Spinal cord (tissue), 10 donors: ENCODE measurements at places on chromosomes 2 and 18.

GRCh38 chr2:131010566-131010965, 82.7 kb downstream of the FAM168B start:
- DNase-seq: no peak

DNA sequence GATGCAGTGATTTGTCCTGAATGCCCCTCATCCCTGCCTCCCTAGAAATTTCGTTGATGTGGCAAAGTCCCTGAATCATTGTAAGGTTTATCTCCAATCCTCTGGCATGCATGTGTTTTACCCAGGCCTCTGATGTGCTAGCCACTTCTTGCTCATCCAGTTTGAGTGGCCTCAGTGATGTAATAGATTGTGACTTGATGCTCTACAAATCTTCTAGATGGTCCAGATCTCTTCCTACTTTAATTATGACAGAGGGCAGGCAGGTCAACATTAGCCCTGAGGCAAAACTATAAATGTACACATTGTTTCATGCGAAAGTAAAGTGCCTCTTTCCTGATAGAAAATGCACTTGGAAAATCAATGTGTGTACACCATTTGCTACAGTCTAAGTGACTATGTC, 54.5 kb downstream of the LONRF2 start:
- no peak for DNase-seq

GRCh38 chr2:191174442-191174841, 23.6 kb upstream of the STAT4 start:
- DNase-seq: no peak

DNA sequence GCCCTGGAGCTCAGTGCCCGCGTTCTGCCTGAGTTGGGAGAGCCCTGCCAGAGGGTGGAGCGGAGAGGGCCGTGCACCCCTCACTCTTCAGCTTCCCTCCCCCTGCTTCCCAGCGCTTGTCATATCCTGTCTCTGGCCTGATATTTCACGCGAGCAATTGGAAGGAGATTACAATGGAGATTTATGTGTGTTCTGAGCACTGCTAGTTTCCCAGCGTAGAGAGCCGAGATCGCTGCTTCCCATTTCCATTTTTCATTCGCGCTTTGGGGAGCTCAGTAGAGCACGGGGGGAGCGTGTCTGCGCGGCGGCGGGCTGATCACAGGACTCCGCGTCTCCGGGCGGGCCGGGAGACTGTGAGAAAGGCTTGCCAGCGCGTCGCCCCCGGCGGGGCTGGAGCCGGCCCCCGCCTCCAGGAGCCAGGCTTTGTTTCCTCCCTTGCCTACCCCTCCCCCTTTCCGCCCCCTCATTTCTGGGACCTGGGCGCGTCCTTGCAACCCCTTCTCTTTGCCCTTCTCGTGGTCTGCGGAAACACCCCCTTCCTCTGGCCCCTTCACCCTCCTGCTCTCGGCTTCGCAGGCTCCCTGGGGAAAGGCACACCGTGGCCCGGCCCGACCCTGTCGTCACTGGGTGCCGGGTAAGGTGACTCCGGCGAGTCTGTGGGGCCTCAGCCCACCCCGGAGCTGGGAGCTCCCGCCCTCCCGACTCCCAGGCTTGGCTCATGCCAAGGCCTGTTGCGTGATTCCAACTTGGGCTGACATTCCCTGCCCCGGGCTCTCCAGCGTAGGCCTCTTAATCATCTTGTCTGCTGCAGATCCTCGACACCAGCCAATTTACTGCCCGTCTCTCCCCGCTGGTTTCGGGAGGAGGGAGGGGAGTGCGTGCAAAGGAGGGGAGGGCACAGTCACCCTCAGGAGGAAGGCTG, 5.8 kb downstream of the DLX2 start:
- no peak for DNase-seq

GRCh38 chr2:182447863-182448262, 21.0 kb upstream of the PDE1A start:
- DNase-seq: no peak

- no peak for DNase-seq
Observed at GRCh38 chr2:148530350-148530749, 114.2 kb upstream of the EPC2 start.

DNA sequence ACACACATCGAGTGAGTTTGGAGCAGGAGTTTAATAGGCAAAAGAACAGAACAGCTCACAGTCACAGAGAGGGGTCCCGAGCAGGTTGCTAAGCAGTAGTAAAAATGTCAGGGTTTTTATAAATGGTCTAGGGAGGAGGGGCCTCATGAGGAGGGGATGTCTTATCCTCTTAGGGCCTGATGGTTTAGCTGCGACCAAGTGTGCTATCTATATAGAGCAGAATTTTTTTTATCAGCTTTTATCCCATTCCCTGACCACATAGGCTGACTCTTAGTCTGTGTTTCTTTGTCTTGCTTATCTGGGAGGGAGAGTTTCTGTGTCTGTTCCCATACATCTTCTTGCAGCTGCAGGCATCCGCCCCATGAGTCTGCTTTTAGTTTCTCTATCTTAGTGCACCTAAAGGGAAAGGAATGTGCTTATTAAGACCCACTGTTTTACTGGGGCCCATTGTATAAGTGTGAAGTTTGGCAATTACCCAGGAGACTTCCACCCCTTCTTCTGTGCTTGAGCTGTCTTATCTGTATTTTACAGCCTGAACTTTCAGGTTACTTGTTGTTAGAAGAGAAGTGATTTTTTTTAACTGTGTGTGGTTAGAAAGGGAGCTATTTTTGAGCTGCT, 30.4 kb upstream of the GMCL1 start:
- no peak for DNase-seq

DNA sequence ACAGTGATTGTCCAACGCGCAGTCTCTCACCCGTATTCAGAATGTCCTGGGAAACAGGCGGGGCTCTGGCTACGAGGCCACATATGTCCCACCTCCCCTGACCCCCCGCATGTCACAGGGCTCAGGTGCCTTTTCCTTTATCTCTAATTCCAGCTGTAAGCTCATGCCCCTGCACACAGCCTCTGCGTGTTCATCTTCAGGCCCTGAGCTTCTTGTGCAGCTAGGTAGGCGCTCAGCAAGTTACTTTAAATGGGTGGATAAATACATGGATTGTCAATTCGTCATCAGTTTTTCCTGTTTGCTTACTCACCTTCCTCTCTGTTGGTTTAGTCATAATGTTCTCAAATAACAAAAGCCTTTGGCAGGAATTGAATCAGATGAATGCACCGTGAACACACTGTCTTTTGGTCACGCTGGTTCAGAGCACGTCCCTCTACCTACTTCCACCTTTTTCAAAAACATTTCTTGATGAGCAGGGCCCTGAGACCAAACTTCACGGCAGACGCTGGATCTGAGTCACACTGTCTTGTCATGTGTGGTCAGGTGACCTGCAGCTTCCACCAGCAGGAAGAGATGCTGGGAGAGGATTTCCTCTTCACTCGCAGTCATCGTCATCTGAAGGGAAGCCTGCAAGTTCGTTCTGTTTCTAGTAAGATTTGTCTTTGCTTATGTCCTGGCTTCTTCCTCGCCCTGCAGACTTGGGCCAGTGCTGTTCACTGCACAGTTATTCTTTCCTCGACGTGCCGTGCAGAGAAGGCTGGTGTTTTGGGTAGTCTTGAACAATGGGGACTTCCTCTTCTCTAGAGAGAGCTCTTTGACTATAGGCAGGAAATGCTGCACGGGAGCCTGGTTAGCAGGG, 138.1 kb downstream of the PTGR3 start:
- no peak for DNase-seq

DNA sequence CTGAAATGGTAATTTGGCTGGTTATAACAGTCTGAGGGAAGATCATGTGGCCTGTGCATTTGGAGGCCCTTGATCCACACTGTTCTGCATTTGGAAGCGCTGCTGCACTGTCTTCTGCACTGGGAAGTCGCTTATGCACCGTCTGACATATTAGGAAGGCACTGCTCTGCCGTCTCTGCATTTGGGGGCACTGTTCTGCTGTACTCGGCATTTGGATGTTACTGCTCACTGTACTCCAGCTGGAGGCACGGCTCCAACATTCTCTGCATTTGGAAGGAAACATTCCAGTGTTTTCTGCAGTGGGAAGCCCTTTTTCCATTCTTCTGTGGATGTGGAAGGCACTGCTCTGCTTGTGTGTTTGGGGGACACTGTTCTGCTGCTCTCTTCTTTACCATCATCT, 9.6 kb upstream of the PROM2 start:
- peak; percentile 19 for DNase-seq

GRCh38 chr18:5534845-5535244, 9.0 kb downstream of the EPB41L3 start:
- no peak for DNase-seq

DNA sequence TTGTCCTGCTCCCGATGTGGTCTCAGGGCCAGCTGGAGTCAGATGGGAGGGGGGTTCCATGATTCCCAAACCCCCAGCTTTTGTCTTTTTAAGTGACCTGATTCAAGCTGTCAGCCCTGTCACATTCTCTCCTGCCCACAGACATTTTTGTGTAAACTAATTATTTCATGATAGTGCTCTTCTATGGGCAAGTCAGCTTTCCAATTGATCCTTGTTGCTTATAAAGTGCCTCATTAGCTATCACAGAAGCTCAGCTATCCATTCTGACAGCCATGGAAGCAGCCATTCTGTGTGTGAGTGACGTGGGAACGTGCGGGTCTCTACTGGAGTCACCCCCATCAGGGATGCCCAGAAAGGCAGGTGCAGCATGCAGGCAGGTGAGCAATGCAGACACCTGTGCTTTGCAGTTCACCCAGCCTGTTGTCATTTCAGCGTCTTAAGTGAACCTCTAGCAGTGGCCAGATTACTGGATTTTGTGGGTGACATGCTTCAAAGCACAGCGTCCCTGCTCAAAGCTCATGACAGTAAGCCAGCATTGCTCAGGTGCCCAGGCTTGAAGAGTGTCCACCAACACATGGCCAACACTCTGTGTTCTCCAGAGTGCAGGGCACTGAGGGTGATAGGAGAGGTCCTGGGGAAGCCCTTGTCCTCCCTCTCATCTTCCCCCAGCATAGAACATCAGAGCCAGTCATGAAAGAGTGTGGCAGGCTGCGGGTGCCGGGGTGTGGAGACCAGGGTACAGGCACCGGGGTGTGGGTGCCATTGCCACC, 162.1 kb upstream of the SH3BP4 start:
- DNase-seq: no peak

GRCh38 chr18:23689031-23689615, at the start of gene LAMA3:
TSS of gene LAMA3 (plus strand) at chr18:23689453. CDS start at chr18:23689684, 231 bp downstream.
- peak; percentile 80 for DNase-seq

GRCh38 chr2:62459106-62459505, 46.9 kb downstream of the TMEM17 start:
- no peak for DNase-seq

DNA sequence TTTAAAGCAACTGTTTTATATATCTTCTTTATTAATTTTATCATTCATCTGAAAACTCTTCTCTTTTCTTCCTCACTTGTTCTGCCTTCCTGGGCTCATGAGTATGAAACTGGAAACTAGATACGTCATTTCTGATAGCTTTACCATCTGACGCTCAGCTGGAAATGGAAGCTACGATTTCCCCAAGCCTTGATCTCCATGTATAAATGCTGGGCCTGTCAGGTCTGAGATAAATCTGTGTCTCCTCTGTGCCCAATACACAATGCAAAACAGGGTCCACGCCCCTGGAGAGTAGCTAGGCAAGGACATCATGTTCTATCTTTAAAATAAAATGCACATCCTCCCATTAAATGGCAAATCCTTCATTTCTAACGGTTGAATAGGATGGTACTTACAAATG, 238.4 kb downstream of the AFF3 start:
- no peak for DNase-seq

DNA sequence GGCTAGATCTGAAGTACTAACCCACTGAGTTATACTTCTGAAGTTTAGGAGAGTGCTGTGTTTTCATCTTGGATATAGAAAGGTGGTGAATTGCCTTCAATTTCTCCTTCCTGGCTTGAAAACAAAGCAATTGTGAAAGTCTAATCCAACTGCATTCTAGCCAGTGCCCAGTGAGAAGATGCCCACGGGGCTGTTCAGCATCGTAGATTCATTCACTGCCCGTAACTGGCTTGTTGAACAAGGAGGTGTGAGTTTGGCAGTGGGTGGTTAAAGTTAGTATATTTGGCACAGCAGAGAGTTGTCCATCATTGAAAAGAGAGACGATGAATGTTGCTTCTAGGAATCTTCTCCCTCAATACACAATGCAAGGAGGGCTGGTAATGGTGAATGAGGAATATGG, 82.3 kb upstream of the RND3 start:
- no peak for DNase-seq

DNA sequence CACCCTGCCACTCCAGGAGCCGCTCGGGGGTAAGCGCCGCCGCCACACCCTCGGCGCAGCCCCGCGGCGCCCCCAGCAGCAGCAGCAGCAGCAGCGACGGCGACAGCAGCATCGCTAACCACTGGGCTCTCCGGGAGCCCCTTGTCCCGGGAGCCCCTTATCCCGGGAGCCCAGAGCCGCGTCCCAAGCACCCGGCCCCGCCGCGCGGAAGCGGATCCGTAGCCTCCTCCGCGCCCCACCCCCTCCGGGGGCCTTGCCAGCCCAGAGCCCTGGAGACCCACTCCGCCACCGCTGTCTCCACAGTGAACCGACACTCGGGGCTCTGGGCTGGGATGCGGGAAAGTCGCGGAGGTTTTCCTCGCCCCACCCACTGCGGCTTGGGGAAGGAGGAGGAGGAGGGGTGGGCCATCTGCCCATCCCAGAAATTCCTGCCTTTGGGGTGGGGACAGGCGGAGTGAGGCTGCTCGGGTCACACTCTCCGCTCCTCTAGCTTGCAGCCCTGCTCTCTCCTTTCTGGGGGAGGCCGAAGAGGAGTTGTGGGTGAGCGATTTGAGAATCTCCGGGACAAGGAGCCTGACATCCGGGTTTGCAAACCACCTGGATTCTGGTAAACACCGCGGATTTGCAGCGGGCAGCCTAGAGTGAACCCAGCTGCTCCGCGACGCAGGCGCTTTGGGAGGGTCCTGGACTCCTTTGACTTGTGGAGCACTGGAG, at the start of gene PLA2R1:
TSS of gene PLA2R1 (minus strand) at position 324 of the 714 bp plus-strand sequence. CDS start at position 112, 212 bp downstream.
- peak; percentile 71 for DNase-seq

- DNase-seq: no peak
Observed at GRCh38 chr2:202976809-202977208, 37.9 kb upstream of the NBEAL1 start.

DNA sequence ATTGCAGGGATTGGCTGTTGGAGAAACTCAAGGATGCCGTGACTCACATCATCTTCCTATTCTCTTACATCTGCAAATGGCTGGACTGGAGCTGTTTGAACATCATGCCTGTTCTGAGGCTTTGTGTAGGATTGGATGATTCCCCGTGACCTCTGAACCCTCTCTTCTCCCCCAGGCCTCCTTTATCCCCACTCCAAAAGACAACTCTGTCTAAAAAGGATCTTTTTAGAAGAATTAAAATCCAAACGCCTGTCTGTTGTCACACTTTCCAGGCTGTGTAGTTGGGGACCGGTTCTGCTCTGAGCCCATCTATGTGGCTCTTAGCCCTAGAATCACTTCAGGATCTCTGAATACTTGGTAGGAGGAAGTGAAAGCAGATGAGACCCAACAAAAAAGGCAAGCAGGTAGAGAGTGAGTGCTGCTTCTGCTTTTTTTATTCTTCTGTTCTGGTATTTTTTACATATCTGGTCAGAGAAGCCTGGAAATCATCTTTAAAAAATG, 565 bp downstream of the SP140 start:
- DNase-seq: no peak
